ENCODE measurements at places on chromosomes 2 and 18.

DNA sequence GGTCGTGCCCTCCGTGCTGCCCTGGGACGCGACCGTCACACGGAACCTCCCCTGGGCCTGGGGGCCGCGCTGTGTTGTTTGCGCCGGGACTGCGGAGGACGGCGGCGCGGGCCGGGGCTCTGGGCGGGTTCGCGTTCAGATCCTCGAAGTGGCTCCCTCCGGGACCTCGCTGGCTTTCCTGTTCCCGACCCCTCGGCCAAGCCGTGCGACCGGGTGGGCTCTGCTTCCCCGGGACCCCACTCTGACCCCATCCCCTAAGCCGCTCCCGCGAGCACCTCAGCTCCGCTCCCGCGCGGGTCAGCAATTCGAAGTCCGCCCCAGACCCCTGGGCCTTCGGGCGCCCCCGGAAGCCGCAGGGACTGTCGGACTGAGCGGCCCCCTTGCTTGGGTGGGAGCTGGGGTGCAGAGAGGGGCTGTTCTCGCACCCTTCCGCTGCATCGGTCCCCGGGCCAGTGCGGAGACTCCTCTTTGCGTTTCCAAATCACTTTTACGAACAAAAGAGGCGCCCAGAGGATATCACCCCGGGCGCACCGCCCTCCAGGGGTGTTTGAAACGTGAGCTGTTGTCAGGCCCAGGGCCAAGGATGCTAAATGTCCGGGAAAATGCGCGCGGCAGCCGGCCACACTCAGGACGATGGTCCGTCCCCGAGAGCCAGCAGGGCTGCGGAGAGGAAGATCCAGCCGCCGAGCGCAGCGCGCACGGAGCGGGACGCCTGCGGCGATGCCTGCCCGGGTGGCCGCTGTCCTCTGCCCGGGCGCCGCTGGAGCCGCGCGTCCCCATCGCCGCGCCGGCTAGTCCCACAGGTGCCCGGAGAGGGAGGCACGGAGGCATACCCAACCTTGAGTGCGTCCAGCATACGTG is 73.5 kb downstream of the ZCCHC2 start:
- no peak for DNase-seq

GRCh38 chr2:40179801-40180200 is 272.1 kb downstream of the SLC8A1 start:
- no peak for DNase-seq

- no peak for DNase-seq
Observed at GRCh38 chr2:61733563-61733962, 120.3 kb downstream of the FAM161A start.

DNA sequence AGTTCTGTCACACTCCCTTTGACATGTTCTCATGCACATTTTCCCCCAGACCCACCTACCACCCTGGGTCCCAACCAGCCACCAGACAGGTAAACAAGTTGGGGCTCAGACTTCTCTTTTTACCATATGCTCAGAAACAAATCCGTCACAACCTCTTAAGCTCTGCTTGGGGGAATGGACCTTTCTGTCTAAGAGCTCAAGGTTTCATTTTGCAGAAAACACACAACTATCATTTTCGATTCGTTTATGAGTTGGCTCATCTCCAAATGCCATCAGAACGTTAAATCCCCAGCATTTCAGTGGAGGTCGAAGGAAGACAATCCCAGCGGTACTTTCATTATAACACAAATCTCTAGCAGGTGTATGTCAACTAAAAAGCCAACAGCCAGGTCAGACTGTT is 30.6 kb upstream of the NCK2 start:
- DNase-seq, result no peak

DNA sequence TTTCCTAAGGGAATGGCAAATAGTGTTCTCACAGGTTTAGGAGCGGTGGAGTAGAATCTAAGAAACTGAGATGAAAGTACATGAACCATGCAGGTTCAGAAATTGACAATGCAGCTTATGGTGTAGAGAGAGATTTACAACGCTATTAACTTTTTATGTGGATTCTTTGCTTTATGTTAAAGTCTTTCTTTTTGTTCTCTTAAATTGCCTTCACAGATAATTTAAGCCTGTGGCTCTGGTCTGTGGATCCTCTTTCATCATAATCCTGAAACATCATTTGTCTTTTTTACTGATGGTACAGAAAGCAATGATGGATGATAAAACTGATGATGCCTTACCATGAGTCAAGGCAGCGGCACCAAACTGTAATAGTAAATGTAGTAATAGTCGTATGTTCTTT is 30.3 kb downstream of the SOCS6 start:
- DNase-seq, result no peak

- no peak for DNase-seq
Observed at GRCh38 chr2:147845411-147845971, 662 bp downstream of the ACVR2A start.

DNA sequence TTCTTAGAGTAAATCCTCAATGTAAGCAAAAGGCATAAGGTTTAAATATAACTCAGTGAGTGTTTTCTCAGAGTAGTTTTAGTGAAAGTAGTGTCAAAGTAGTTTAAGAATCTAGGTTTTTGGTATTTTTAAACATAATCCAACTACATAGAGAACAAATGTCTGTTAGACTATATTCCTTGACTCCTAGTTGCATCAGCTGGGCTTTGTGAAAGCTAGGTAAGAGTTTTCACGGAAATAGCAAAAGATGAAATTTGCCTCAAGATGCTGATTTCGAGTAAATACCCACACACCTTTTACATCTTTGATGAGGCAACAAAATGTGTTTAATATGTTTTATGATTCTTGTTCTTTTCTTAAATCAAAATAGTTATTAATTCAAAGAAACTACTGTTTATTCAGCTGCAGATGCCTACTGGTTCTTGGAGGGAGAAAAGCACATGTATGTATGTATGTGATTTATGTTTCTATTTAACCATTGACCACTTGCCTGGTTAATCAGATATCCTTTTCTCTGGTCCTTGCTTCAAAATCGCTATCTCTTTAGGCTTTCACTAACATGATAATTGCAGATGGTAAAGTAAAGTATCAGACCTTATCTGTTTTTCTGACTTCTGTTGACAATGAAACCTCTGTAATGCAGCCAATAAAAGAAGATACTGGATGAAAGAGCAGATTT is 117.4 kb upstream of the NOSTRIN start:
- no peak for DNase-seq

DNA sequence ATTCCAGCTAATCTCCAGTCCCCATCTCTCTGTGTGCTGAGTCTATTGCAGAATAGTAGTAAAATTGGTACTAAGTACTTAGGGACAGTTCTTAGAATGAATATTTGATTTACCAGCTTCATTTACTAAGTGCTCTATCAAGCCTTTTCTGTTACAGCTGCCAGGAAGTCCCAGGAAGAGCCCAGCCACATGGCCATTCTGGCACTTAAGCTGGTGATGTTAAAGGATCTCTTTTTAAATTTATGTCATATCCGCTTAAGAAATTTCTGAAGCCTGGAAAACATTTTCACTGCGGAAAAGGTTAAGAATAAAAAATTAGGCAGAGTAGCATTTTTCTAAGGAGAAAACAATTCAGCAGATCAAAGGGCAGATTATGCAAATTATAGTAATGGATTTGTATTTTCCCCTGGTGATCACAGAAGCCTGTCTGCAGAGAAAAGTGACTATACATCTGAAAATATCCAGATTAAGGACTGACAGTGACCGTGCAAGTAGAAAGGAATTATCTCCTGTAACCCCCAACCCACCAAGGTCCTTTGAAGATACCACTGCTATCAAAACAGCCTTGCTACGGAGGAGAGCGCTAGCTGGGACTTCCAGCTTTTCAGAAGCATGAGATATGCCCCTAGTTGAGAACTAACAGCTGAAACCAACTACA is 260.8 kb downstream of the SH3BP4 start:
- DNase-seq, result no peak

- peak; percentile 53 for DNase-seq
Observed at GRCh38 chr2:20282916-20283592, 58.1 kb upstream of the SDC1 start.

DNA sequence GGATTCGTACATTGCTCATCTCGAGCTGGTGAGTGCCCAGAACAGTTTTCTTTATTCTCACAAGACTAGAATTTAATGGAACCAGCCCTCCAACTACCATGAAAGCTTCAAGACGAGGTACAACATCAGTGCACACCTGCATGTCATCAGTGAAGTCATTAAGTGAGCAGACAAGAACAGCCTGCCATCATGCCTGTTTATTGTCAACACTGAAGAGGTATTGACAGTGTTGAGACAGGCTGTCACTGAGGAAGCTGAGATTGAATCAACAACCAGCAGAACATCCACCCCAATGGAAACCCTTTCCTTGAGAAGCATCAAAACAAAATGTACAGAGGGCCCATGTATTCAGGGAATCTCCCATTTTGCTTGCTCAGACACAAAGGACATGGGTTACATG is 148.0 kb upstream of the TCF4 start:
- no peak for DNase-seq

DNA sequence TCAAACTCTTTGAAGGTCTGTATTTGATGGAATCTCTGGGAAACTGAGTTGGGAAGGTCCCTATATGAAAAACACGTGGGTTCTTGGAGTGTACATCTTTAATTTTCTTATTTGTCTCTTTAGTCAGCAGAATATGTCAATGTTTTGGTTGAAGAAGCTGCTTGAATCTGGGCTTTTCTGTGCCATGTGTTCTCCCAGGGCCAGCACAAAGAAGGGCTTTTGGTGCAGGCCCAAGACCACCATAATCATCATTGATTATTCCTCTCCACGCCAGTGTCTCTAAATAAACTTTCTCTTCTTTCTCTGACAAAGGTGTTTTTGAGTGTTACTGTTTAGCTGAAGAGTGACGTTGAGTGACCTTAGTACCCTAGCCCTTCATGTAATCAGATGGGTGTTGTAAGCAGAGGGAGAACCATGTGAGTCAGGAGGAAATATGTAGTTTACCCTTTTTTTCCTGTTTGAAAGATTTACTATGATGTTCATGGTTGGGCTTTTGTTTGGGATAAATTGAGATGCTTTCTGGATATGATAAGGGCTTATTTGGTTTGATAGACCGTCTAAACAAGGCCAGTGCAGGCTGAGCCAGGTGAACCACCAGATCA is 11.6 kb upstream of the TNP1 start:
- no peak for DNase-seq

- DNase-seq, result no peak
Observed at GRCh38 chr2:120955427-120955826, 219.8 kb downstream of the GLI2 start.

GRCh38 chr2:161131074-161131680 is 29.1 kb upstream of the TANK start:
- DNase-seq, result no peak

- DNase-seq, result no peak
Observed at GRCh38 chr18:28863396-28863795, 686.5 kb upstream of the CDH2 start.

DNA sequence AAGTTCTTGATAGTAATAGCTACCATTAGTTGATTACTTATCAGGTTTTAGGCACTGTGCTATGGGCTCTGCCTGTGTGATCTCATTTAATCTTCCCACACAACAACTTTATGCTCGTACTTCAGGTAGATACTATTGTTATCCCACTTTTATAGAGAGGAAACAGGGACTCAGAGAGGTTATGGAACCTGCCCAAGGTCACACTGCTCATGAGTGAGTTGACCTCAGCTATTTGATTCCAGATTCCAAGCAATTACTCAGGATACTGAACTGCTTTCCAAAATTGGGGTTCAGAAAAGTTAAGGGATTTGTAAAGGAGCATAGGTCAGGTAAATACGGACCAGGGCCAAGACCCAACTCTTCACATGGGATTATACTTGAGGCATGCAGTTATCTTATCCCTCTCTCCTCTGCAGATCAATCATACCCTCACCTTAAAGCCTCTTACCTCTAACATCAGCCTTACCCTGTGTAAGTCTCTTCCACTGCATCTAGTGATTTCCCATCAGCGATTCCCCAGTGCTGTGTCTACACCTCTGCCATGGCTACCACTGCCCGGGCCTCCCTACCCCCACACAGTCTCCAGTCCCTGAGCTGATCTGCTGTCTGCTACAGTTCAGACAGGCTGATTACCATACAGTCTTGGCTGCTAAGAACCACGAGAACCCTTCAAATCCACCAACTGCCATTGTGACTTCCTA is 74.4 kb downstream of the ANTXR1 start:
- no peak for DNase-seq

DNA sequence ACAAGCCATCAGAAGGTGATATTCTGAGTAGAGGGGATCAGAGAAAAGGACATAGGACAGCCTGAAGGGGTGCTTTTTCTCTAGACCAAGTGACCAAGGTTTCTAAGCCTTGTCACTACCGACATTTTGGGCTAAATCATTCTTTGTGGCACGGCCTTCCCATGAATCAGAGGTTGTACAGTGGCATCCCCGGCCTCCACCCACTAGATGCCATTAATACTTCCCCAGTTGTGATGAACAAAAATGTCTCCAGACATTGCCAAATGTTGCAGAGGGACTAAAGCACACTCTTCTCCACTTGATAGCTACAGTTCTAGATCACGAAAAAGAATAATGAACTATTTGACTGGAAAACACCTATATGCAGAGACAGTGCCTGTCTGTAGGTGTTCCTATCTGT is 143.6 kb downstream of the PID1 start:
- DNase-seq, result no peak

GRCh38 chr18:6621437-6621836 is 108.1 kb upstream of the ARHGAP28 start:
- no peak for DNase-seq

- peak; percentile 97 for DNase-seq
Observed at GRCh38 chr2:47072018-47072691, 83.0 kb downstream of the STPG4 start.

- no peak for DNase-seq
Observed at GRCh38 chr18:58727776-58728500, 56.7 kb downstream of the MALT1 start.
